ENCODE measurements at places on chromosomes 2 and 18.

GRCh38 chr2:241720560-241720959, 13.9 kb upstream of the D2HGDH start:
- no peak for DNase-seq

DNA sequence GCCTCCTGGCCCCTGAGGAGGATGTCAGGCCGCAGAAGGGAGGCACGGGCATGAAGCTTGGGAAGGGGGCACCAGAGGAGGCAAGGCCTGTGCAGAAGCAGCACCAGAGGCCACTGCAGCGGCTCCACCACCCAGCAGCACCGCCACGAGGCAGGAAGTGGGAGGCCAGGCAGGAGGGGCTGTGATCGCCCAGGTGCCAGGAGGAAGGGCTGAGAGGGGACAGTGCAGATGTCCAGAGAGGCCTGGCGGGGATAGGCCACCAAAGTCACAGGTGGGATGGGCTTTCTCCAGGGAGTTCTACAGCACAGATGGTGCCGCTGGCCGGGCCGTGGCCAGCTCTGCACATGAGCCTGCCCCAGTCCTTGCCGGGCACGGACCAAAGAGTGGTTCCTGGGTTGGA, 6.0 kb upstream of the ALPI start:
- no peak for DNase-seq

- DNase-seq = no peak
Measured at GRCh38 chr2:44602446-44602845, 240.7 kb downstream of the CAMKMT start.

DNA sequence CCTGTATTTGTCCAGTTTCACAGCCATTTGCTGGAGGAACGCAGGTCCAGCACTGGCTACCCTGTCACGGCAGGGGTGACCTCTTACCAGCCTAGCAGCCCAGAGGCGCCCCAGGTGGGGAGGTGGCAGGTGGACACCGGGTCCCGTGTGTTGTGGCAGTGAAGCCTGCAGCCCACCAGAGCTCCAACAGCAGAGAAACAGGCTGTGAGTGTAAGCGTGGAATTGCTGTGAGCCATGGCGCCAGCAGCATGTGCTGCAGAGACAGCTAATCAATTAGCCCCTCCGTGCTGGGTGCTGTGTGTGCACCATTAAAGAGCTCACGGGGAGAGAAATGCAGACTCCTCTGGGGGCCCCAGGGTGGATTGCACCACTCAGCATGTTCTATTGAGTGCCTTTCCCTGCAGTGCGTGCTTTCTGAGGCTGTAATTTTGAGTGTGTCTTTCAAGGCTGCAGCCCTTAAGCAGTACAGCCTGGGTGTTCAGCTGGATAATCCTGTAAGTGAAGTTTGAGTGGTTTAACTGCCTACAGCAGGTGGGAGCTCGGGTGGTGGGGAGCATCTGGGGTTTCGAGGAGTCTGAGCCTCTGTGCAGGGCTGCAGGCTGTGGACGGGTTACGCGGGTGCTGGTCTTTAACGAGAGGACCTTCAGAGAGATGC, 15.9 kb downstream of the RTP5 start:
- no peak for DNase-seq

DNA sequence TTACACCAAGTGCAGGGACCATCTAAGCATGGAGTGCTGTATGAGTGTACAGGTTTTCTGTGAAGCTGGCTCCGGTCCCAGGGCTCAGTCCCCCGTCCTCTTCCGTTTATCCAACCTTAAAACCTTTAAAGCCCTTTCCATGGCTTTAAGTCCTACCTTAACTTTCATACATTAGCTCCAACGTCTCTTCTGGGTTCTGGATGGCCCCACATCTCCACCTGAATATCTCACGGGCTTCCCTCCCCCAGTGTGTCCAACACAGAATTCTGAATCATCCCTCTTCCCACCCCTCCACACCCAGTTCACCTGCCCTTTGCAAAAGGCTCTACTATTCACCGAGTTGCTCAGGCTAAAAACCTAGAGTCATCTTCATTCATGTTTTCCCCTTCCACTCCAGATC, 12.8 kb downstream of the ARHGAP25 start:
- DNase-seq = no peak
